ENCODE measurements at places on chromosomes 6 and 20.

GRCh38 chr20:9255171-9255570, 186.3 kb downstream of the PLCB4 start:
- DNase-seq: no peak

GRCh38 chr6:166589337-166589731, 2.9 kb upstream of the RAMACL start:
- no peak for DNase-seq

DNA sequence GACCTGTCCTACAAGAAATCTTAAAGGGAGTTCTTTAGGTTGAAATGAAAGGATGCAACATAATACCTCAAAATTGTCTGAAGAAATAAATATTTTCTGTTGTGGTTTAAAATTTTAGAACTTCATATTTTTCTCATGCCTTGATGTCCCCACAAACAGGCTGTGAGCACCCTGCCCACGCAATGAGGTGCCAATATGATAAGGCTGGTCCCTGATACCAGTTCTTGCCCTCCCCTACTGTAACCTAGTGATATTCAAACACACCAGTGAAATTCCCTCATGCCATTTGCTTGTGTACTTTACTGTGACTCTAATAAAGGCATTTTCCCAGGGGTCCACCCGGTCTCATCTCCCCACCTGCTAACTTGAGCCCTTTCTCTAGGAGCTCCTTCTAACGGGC, 67.3 kb upstream of the SIRPG start:
- no peak for DNase-seq

DNA sequence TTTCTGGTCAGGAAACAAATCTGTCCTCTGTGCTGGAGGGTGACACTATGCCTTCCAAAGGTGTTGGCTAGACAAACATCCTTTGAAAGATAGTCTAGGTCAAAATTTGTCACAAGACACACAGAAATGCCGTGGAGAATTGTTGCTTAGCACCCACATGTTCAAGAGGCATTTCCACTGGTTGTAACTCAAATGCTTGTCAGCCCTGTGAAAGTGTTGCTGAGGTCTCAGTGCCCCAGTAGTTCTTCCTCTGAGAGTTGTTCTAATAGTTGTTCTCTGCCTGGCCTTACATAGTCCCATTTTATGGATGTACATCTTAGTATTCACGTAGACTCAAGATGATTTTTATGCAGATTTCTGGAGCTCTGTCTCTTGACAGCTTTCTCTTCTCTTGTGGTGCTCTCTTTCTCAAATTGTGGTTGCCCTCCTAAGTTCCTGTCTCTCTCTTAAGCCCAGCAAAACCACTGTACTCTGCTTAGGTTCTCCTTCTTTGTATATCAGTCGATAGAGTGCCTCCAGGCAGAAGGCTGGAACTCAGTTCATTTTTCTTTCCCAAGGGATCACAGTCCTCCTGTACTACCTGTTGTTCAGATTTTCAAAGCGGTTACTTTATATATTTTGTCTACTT, 39.5 kb upstream of the REV3L start:
- no peak for DNase-seq
